ENCODE measurements at places on chromosomes 6 and 20.

- DNase-seq: peak; percentile 52
Observed at GRCh38 chr6:148144917-148145521, 197.6 kb upstream of the SASH1 start.

DNA sequence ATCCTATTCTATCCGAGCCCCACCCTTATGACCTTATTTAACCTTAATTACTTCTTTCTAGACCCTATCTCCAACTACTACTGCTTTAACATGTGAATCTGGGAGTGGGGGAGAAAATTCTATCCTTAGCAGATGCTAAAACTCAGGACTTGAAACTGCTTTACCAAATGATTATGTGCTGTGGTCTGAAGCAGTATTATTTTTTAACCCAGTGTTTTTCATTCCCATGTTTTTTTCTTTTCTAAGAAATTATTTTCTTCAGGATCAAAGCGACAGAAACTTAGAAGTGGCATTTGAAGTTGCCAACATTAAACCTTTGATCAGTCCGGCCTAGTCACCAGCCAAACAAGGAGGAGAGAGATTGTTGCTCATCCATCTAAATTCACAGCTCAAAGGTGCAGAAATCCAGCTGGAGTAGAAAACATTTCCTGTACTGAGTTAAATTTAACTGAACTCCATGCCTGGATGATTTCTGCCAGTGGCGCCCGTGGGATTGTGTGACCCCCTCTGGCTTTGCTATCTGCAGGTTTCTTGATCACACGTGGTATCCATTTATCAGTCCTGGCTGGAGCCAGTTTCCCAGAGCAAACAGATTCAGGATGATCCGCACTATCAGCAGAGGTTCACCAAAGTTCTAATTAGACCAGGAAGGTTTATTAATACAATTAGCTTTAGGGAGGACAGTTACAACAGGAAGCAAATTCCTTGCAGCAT is 300.5 kb downstream of the PLCB1 start:
- DNase-seq: no peak

DNA sequence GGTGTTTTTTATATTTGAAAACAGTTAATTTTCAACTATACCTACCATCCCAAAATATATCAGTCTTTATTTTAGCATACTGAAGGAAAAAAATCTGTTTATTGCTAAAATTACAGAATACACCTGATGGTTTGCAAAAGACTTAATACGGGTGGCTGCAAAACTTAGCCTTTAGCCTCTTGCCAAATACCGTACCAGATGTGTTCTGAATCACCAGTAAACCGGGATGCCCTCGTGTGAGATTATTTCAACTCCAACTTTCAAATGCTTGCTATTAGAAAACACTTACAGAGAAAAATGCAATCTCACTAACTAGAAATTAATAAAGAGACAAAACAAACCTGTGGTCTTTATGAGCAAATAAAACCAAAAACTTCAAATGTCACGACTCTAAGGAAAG is 36.0 kb downstream of the REV3L start:
- DNase-seq: no peak

DNA sequence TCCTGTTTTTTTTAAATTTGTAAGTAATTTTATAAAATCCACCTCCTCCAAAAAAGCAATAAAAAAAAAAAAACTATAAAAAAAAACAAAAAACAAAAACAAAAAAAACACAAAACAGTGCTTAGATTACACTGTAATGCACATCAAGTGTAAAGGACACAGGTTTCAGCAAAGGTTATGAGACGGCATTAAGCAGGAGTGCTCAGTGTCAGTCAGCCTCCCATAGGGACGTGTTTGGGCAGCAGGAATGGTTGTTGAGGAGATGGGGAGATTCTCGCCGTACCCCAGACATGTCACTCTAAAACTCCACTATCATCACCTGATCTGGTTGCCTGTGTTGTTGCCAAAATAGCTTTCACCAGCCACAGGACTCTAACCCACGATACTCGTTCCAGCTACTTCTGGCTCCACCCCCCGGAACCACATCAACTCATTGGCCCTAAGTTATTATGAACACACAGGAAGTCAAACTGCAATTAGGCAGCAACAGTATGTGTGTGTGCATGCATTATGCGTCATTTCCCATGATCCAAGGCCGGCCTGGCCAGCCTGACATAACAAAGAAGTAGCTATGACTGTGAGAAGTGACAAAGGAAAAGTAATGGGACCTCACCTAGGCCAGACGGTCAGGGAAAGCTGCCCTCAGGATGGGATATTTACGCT is 28.7 kb downstream of the ECT2L start:
- DNase-seq: no peak

- DNase-seq: no peak
Observed at GRCh38 chr20:17933121-17933520, 35.5 kb downstream of the SNX5 start.

- DNase-seq: no peak
Observed at GRCh38 chr6:169949511-169950097, 198.2 kb downstream of the ERMARD start.

- DNase-seq: no peak
Observed at GRCh38 chr6:39961178-39961577, 26.9 kb upstream of the MOCS1 start.

- no peak for DNase-seq
Observed at GRCh38 chr6:90131125-90131524, 165.5 kb downstream of the BACH2 start.

GRCh38 chr20:24938498-24938897 is 10.6 kb upstream of the CST7 start:
- no peak for DNase-seq

DNA sequence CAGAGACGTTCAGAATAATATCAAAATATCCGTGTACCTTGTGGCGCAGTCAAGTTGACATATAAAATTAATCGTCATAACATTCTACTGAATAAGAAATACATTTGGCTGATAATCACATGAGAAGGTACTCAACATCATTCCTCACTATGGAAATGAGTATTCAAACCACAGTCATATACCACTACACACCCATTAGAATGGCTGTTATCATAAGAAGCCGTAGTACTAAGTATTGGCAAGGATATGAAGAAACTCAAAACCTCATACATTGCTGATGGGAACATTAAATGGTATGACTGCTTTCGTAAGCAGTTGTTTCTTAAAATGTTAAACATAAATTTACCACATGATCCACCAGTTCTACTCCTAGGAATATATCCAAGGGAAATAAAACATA is 244.7 kb downstream of the CDKAL1 start:
- no peak for DNase-seq

- no peak for DNase-seq
Observed at GRCh38 chr6:79494841-79495240, 42.4 kb downstream of the LCA5 start.

GRCh38 chr6:157479464-157480303 is 98.7 kb downstream of the ZDHHC14 start:
- no peak for DNase-seq

- peak; percentile 12 for DNase-seq
Observed at GRCh38 chr6:145147981-145148749, 587.2 kb downstream of the EPM2A start.

DNA sequence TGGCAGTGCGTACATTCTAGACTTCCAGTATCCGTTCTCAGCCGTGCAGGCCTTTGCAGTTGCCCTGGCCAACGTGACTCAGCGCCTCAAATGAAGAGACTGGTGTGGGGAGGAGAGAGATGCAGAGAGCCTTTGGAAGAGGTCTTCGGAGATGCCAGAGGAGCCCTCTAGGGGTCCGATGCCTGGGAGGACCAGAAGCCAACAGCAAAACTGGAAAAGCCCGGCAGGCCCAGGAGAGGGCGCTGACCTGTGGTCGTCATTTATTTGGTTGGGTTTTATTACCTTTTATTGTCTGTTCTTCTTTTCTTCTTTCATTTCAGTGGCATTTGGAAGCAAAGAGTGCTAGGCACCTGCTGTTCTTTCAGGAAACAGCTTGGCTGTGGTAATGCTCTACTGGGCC is 53.3 kb upstream of the TMEM181 start:
- no peak for DNase-seq

- no peak for DNase-seq
Observed at GRCh38 chr6:106177786-106178185, 91.7 kb downstream of the PRDM1 start.

- DNase-seq: peak; percentile 98
Observed at GRCh38 chr20:58388882-58389323, at the start of gene VAPB. VAPB (plus strand) TSS chr20:58389229; CDS start chr20:58389460, 231 bp downstream.

- DNase-seq: no peak
Observed at GRCh38 chr20:6524305-6524704, 243.2 kb upstream of the BMP2 start.

GRCh38 chr6:123747515-123747914 is 56.1 kb upstream of the NKAIN2 start:
- DNase-seq: no peak

GRCh38 chr6:18185624-18186023 is 30.4 kb downstream of the KDM1B start:
- no peak for DNase-seq

DNA sequence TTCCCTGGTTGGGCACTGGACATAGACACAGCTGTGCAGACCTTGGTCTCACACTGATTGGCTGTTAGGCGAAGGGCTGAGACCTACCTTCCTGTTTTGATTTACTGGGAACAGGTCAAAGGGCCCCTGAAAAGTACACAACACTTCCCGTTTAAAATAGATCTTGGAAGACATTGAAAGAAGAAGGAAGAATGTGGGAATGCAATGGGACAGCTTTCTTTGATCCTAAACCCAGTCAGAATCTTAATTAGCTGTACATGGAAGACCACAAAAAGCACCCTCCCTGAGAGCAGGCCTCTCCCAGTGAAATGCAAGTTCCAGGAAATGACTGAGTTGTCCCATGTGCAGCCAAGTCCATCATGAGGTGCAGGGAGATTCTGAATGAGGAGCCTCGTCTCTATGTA is 83.6 kb upstream of the EXOC2 start:
- no peak for DNase-seq

DNA sequence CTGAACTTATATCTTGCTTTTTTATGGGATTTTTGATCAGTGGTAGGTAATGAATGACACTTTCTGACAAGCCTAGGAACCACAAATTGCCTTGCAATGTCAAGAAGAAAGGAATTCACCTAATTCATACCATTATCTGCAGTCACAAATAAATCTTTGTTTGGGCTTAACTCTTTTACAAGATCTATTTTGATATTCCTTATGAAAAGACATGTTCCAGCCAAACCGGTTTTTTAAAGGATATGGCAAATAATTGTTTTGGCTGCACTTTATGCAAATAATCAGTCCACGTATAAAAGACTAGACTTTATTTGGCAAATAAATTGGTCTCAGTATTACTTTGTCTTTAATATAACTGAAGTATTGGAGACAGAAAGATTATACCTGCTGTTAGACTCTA is 771.7 kb upstream of the ADGRB3 start:
- no peak for DNase-seq

- no peak for DNase-seq
Observed at GRCh38 chr20:25223179-25223661, 24.7 kb upstream of the PYGB start.

- no peak for DNase-seq
Observed at GRCh38 chr6:148343047-148343782, 577 bp downstream of the SASH1 start.

- no peak for DNase-seq
Observed at GRCh38 chr6:16754274-16754673, 7.0 kb downstream of the ATXN1 start.

DNA sequence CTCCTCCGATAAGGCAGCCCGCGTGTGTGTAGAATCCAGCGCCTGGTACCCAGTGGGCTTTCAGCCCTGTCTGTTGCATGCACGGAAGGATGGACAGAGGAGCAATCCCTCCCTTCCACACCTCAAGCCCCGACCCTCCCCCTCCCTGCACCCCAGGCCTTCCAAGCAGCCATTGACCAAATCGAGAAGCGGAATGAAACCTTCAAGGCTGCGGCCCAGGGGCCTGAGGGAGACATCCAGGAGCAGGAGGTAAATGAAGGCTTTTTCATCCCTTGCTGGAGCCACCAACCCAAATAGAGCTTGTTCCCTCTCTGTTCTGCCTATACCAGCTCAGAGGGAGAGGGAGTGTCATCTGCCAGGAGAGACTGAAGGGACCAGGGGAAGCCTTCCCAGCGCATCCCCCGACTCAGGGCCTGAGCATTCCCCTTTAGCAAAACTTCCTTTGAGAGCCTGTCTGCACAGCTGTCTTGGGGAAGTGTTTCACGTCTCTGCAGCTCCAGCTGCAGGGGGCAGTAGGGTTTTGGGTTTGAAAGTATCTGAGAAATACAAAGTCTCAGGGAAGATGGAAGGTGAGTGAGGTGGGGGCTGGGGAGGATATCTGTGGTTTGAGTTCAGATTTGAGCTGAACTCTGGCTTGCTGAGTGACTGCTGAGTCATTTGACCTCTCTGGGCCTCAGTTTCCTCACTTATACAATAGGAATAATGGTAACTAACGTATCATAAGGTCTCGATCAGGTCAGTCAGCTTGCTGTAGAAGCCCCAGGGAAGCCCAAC is 16.1 kb downstream of the FGD2 start:
- peak; percentile 76 for DNase-seq

GRCh38 chr6:52000064-52000463 is 87.3 kb downstream of the PKHD1 start:
- DNase-seq: no peak
